ENCODE measurements at places on chromosomes 3 and 15.

GRCh38 chr3:134495980-134496379, 10.1 kb downstream of the CEP63 start:
- no peak for DNase-seq

DNA sequence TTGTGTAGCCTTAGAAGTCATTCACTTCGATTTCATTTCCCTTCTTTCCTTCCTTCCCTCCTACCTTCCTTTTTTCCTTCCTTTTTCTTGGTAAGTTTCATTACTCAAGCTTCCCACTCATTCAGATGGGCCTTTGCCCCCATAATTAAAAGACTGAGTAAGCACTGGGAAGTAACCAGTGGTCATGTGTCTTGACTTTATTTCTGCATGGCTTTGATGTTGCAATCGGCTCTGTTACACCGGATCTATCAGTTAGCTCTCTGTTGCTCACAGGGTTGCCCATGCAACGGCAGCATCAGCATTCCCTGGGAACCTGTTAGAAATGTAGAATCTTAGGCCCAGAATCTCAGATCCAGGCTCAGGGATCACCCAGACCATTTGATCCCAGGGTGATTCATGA, 25.6 kb upstream of the LARS2 start:
- no peak for DNase-seq

DNA sequence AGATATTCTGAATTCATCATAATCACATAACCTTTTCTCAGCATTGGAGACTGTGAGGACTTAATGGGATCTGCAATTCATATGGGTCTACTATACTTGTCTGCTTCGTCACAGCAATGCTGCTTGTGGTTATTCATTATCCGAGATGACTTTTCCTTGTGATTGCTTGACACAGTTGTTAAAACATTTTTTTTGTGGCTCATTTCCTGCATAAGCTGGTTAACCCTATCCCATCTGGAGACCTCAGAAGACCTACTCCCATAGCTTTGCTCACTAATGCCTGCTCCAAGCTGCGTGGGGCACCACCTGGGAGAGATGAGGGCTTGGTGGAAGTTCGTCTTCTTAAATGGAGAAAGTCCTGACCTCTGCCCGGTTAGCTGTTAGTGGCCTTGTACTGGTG, 360.8 kb downstream of the CHST2 start:
- no peak for DNase-seq

DNA sequence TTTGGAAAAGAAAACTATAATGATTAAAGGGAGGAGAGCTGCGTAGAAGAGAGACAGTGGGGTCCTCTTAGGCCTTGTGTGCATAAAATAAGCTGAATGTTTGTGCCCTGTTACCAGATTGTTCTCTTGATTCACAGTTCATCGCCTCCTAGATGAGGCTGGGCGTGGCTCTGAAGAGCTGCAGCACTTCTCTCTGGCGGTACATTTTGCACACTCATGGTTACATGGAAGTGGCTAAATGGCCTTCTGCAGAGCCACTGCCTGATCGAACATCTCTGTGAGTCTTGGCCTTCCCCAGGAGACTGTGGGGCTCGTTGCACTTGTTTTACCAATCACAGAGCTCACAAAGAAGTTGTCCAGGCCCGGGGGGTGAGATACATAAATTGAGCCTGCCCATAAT, 208.8 kb downstream of the GABRG3 start:
- peak; percentile 1 for DNase-seq

DNA sequence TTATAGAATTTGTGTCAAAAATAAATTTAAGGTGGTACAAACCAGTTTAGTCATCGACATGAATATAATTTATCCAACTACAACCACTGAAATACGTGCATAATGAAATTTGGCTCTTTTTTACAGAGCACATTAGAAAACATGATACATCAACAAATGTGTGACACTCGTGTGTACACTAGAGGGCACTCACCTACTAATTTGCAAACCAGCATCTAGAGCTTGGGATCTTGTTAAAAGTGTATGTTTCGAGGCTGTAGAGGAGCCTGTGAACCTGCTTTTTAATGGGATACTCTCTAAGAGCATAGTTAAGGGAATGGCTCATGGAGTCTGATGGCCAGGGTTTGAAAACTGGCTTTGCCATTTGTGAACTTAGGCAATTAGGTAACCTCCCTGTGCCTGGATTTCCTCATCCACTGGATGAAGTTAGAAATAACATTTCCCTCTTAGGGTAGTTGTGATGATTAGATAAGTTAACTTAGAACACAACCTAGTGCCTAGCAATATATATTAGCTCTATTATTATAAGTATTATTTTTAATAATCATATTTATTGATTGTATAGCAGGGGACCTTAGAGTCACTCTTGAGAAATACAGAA, 8.8 kb upstream of the CPOX start:
- peak; percentile 33 for DNase-seq

DNA sequence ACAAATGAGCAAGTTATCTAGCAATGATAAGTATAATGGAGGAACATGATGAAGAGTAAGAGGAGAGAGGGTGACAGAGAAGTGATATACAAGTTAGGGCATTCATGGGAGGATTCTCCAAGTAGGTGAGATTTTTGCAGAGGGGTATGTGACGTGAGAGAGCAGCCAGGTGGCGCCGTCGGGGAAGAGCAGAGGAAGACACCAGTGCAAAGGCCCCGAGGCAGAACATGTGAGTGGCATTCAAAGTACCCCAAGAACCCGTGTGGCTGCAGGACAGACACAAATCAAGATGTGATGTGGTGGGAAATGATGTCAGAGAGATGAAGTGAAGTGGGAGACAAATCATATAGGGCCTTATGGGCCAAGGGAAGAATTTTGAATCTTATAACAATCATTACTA, 81.8 kb upstream of the GRM7 start:
- DNase-seq = no peak

DNA sequence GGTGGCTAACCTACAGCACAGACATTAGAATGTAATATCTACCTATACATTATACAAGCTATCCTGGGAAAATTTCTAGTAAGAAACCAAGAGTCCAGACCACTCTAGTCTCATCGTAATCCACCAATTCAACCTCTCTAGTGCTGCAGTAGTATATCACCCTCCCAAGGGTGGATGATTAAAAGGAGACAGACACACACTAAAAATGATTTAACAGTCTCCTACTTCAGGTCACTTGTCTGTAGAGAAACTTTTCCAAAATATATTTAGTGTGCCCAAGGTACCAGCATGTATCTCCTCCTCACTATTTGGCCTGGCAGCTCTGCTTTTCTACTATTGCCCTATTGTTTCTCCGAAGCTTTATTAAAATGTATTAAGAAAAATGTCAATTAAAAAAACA, 45.0 kb downstream of the ZBTB20 start:
- no peak for DNase-seq

GRCh38 chr3:134373271-134374104, 759 bp downstream of the AMOTL2 start:
- DNase-seq = peak; percentile 29

- DNase-seq = no peak
These were observed 10.4 kb downstream of the SH2D7 start for GRCh38 chr15:78102741-78103140.

DNA sequence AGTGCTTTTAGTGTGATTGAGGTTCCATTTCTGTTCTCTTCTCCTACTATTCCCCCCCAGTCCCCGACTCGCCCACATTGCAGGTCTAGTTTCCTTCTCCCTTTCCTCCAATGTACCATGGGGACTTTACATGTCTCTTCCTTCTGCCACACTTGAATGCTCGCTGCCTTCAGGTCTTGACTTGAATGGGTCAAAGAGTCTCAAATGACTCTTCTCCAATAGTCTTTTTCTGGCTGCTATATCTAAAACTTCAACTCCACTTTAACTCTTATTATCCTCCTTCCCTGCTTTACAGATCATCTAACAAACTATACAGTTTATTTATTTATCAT, 213.9 kb upstream of the SLC2A2 start:
- DNase-seq = no peak

DNA sequence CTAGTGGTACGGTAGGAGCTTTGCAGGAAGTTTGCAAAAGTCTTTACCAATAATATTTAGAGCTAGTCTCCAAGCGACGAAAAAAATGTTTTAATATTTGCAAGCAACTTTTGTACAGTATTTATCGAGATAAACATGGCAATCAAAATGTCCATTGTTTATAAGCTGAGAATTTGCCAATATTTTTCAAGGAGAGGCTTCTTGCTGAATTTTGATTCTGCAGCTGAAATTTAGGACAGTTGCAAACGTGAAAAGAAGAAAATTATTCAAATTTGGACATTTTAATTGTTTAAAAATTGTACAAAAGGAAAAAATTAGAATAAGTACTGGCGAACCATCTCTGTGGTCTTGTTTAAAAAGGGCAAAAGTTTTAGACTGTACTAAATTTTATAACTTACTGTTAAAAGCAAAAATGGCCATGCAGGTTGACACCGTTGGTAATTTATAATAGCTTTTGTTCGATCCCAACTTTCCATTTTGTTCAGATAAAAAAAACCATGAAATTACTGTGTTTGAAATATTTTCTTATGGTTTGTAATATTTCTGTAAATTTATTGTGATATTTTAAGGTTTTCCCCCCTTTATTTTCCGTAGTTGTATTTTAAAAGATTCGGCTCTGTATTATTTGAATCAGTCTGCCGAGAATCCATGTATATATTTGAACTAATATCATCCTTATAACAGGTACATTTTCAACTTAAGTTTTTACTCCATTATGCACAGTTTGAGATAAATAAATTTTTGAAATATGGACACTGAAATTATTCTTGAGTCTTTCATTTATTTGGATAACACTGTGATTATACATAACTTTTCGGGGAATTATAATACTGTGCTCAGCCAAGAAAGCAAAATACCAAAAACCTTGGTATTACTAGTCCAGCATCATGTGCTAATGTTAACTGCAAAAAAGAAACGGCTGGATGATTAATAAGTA, 2.2 kb downstream of the SOX2 start:
- DNase-seq = no peak

- DNase-seq = no peak
These were observed 171.1 kb upstream of the STT3B start for GRCh38 chr3:31361371-31362273.

GRCh38 chr3:145272684-145273083, 888.3 kb downstream of the PLOD2 start:
- DNase-seq = no peak

GRCh38 chr3:143600756-143601718, 247.2 kb downstream of the SLC9A9 start:
- DNase-seq = peak; percentile 7

DNA sequence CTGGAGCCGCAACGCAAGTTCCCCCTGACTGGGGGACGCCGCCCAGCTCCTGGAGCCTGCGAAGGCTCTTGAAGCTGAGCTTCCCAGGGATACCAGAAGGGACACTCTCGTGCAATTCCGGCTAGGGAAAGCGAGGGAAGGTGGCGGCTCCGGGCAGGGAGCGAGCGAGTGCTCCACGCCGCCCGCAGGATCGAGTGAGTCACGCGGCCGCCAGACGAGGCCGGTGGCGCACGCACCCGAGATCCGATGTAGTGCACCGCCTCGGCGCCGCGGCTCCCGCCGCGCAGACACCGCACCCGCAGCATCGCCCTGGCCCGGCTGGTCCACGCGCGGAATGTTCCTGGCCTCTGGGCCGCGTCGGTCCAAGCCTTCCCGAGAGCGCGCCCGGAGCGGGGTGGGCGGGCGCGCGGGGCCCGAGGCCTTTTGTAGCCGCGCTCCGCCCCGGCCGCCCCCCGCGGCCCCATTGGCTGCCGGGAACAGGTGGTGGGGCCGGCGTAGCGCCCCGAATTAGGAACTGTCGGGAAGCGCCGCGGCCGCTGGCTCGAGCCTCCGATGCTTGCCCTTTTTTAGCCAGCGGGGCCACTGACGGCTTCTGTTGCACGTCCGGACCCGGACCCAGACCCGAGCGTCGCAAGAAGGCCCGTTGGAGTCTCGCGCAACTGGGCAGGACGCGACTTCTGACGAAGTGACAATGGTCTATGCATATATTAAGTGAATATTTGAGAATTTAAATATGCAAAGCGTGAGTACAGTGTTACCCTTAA, at the start of gene GATM:
GATM (minus strand) TSS at position 396 of the 764 bp plus-strand sequence; CDS start at position 305, 91 bp downstream.
- DNase-seq = peak; percentile 7

DNA sequence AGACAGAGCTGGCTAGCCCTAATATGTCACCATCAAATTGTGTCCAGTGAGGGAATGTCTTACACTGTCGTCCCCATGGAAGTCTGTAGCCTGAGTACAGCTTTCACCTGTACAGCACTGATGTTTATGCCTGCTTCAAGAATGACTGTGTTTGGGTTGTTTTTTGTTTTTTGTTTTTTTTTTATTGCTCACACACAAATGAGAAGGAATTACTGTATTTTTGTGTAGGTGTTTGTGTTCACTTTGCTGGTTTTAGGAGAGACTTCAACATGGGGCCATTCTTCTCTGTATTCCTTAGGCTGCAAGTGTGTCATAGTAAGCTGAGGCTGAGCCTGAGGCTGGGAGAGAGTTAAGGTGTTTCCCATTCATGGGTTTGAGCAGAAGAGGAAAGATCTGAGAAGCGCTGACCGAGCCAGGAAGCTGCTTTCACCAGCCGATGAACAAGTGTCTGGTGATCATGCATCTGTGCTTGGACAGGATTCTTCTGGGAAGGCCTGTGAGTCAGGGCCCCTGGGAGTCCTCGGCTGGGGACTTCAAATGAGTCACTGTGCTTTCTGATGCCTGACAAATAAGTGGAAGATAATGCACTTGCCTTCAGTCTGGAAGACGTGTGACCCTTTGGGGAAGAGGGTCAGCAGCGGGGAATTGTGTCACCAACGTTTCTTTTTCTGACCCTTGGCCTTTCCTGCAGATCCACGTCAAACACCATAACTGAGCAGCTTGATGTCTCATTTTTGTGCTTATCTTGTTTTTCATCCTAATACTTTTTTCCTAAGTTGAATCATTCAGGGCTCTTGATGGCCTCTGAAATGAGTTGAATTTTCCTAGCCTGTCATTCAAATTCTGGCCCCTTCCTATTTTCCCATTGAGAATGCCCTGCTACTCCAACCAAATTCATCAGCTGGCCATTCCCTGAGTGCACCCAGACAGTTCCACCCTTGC, 36.7 kb upstream of the ZBTB38 start:
- no peak for DNase-seq

GRCh38 chr3:73657186-73657585, 32.4 kb upstream of the PDZRN3 start:
- DNase-seq = no peak
